ENCODE measurements at places on chromosomes 3 and 15. TPM values are rescaled to one million over a fixed set of nuclear protein-coding genes. Genes with fewer than 3 reads are reported as not detected.

- no peak for DNase-seq
- no peaks in the 10 kb centered on the region for H3K36me3 ChIP-seq
- H3K27me3 ChIP-seq, result no peaks in the 10 kb centered on the region
- no peak overlapping the region for H3K4me3 ChIP-seq
- peaks cover 6% of the 10 kb centered on the region for H3K4me1 ChIP-seq
- H3K27ac ChIP-seq, result no peak overlapping the region
Measured at GRCh38 chr3:160735826-160736225, 20.2 kb upstream of the PPM1L start.

DNA sequence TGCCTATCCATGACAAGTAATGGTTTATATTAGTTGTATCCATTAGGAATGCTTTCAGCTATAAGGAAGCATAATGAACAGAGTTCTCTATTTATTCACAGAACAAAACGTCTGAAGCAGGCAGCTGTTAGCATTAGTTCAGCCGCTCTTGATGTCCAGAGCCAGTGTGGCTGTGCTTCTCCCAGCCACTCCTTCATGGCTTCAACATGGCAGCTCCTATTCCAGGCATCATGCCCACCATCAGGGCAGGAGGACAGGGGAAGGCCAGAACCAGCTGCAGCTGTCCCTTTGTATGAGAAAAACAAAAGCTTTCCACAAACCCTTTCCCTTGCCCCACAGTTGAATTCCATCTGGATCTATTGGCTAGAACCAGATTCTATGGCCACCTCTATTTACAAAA is 12.9 kb upstream of the SNRK start:
- H3K27ac ChIP-seq, result no peak overlapping the region
- no peaks in the 10 kb centered on the region for H3K36me3 ChIP-seq
- H3K4me3 ChIP-seq, result no peak overlapping the region
- no peaks in the 10 kb centered on the region for H3K27me3 ChIP-seq

DNA sequence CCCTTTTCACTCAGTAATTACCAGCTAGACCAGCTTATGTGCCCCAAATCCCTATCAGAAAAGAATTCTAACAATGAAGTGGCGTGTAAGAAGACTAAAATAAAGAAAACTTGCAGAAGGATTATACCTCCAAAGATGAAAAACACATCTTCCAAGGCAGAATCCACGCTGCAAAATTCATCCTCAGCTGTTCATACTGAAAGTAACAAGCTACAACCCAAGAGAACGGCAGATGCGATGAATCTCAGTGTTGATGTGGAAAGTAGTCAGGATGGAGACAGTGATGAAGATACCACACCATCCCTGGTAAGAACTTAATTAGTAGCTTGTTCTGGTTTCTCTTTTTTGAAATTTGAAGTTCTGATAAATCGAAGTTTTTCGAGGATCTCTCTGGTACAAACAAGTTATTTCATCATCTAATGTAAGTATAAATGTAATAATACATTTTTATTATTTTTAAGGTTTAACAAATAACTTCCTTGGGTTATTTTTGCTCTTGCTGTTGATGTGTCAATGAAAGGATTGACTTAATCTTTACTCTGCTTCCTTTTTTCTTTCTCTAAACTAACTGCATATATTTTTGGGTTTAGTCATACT is 1.4 kb downstream of the WDR76 start:
- H3K4me3 ChIP-seq, result no peak overlapping the region
- H3K36me3 ChIP-seq, result no peaks in the 10 kb centered on the region
- peaks cover 7% of the 10 kb centered on the region for H3K4me1 ChIP-seq
- DNase-seq, result no peak

DNA sequence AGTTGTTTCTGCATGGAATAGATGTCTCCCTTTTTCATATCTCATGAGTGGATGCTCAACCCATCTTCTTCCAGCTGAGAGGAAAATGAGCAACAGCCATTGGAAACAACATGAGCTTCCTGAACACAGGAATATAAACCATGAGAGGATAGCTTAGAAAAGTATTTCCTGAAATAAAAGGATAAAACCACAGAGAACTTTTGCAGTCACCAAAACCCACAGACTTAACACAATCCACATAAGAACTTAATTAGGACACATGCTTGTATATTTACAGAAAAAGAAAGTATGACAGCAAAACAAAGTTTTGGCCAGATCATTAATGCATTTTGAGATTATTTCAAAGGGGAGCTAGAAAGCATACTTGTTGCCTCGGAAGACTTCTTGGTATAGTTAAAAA is 180.5 kb upstream of the RASGRP1 start:
- no peak overlapping the region for H3K4me3 ChIP-seq
- H3K4me1 ChIP-seq, result no peaks in the 10 kb centered on the region
- DNase-seq, result no peak
- no peaks in the 10 kb centered on the region for H3K36me3 ChIP-seq

TM6SF1 gene
- polyA plus RNA-seq, result 0.65 TPM

- no peak overlapping the region for H3K27ac ChIP-seq
- no peak overlapping the region for H3K4me3 ChIP-seq
- no peaks in the 10 kb centered on the region for H3K27me3 ChIP-seq
Measured at GRCh38 chr15:40706121-40706520, 11.1 kb downstream of the RAD51 start.

- no peak overlapping the region for H3K27ac ChIP-seq
- H3K27me3 ChIP-seq, result no peaks in the 10 kb centered on the region
- no peaks in the 10 kb centered on the region for H3K36me3 ChIP-seq
Measured at GRCh38 chr3:54771050-54771449, 156.8 kb downstream of the LRTM1 start.

GLT8D1 gene
- polyA plus RNA-seq, result 53.2 TPM

GRCh38 chr3:165683947-165684346 is 153.3 kb downstream of the BCHE start:
- H3K4me1 ChIP-seq, result peaks cover 7% of the 10 kb centered on the region
- peak overlapping the region; percentile 36 for H3K4me3 ChIP-seq
- no peak overlapping the region for H3K27ac ChIP-seq
- DNase-seq, result no peak

DNA sequence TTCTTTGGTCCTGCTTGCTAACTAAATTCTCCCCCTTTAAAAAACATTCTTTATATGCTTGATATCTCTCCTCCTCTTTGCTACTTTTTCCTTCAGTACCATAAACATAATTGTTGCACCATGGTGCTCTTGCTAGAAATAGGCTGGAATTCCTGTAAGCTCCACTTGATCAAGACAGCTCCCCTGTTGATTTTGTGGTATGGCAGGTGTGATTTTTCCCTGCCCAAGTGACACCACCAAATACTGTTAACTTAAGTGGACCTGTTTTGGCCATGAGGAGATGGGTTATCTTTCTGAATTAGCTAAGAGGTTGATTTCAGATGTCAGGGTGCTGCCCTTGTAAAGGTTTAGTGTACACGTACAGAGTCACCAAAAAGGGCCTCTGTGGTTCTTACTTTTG is 205.3 kb downstream of the CDIN1 start:
- H3K27me3 ChIP-seq, result no peaks in the 10 kb centered on the region
- DNase-seq, result no peak
- peaks cover 1% of the 10 kb centered on the region for H3K4me1 ChIP-seq
- H3K4me3 ChIP-seq, result no peak overlapping the region
- H3K27ac ChIP-seq, result no peak overlapping the region
- H3K36me3 ChIP-seq, result no peaks in the 10 kb centered on the region

DNA sequence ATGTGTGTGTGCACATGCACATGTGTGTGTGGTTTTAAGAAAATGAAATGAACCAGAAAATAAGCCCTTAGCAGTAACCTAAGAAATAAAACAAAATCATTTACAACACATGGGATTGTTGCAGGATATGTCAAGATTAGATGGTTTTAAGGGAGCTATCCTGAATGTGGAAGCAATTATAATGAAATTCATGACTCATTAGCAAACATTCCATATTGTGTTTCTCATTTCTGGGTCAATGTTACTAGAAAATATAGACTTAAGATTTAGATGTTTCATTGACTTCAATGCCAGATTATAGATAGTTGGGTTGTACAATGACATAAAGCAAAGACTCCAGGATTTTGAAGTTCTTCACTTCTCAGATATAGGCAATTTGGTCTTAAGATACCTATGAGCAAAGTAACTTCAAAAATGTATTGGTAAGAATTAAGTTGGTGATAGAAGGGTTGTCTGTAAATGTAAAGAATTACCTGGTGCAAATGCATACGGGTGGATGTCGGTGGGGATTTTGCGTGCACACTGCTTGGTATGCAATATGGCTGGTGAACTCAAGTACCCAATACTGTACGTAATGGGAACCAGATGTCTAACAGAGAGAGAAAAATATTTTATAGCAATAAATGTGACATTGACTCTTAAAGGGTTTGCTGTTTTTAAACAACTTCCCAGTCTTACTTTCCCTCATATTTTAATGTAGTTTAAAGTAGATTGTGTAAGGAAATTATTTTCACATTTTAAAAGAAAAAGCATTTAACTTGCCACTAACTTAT is 53.9 kb upstream of the NR2F2 start:
- DNase-seq, result no peak
- H3K36me3 ChIP-seq, result no peaks in the 10 kb centered on the region
- H3K27ac ChIP-seq, result no peak overlapping the region
- no peak overlapping the region for H3K4me3 ChIP-seq

GPR149 gene
- polyA plus RNA-seq, result not detected

- no peaks in the 10 kb centered on the region for H3K4me1 ChIP-seq
- no peak overlapping the region for H3K27ac ChIP-seq
- H3K4me3 ChIP-seq, result no peak overlapping the region
- no peak for DNase-seq
- H3K27me3 ChIP-seq, result no peaks in the 10 kb centered on the region
- H3K36me3 ChIP-seq, result no peaks in the 10 kb centered on the region
Measured at GRCh38 chr3:127835993-127836882, 13.9 kb upstream of the MGLL start.

DNA sequence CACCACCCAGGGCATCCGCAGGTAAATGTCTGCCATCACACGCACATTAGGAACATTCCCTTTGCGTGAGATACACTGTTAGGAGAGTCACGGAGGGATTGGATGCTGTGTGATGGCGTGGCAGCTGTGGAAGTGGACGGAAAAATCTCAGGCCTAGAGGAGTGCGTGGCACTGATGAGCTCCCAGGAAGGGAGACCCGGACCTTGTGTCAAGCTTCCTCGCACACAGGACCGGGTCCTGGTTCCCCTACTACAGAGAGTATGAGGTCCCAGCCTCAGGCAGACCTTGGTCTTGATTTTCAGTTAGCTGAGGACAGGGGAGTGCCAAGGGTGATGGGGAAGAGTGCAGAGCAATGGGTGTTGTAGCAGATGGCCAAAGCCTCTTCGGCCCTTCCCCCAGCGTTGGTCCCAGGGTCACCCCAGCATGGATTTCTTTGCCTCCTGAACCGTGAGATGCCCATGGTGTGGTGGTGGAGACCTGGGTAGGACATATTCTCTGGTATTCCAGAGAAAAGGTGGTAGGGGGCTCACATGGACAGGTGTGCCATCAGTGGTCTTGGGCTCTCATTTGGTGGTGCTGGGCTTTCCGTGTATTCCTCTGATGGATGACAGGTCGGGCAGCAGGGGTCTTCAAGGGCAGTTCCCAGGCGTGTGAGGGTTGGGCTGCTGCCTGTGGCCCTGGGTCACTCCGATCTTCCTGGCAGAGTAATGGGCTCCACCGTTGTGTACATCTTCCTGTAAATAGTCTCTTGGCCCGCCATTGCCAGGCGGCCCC is 105.1 kb downstream of the SNRPN start:
- no peaks in the 10 kb centered on the region for H3K4me1 ChIP-seq
- peak; percentile 24 for DNase-seq
- peaks cover 92% of the 10 kb centered on the region for H3K36me3 ChIP-seq
- H3K27ac ChIP-seq, result no peak overlapping the region

- H3K27me3 ChIP-seq, result no peaks in the 10 kb centered on the region
- H3K4me1 ChIP-seq, result no peaks in the 10 kb centered on the region
- H3K36me3 ChIP-seq, result no peaks in the 10 kb centered on the region
- DNase-seq, result no peak
- no peak overlapping the region for H3K4me3 ChIP-seq
- H3K27ac ChIP-seq, result no peak overlapping the region
Measured at GRCh38 chr3:83248454-83248853, 1487.0 kb upstream of the GBE1 start.

GP9 gene
- 0.16 TPM for polyA plus RNA-seq

DNA sequence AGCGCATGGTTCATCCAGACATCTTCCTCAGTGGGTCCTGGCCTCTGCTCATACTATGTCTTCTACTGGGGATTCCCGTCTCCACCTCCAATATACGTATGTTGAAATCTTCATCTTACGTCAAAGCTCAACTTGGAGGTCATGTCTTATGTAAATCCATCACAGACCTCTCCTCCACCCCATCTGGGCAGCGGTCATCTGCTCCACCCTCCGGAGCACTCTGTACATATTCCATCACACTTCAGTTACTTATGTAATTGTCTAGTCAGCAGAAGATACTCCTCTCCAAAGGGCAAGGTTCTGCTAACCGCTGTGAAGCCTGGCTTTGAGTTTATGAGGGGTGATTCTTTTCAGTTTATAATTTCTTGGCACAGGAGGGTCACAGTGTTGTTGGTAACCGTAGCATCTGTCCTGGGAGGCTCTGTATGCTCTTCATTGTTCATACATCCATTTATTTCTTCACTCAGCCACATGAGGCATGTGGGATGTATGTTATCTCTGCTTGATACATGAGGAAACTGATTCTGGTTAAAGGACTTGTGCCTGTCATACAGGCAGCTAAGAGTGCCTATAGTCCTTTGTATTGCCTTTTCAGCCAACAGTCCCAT is 22.1 kb downstream of the MAP2K1 start:
- no peak for DNase-seq
- peaks cover 29% of the 10 kb centered on the region for H3K4me1 ChIP-seq
- no peaks in the 10 kb centered on the region for H3K36me3 ChIP-seq
- no peak overlapping the region for H3K27ac ChIP-seq
- H3K27me3 ChIP-seq, result no peaks in the 10 kb centered on the region

PLD1 gene
- polyA plus RNA-seq, result 10.5 TPM

DNA sequence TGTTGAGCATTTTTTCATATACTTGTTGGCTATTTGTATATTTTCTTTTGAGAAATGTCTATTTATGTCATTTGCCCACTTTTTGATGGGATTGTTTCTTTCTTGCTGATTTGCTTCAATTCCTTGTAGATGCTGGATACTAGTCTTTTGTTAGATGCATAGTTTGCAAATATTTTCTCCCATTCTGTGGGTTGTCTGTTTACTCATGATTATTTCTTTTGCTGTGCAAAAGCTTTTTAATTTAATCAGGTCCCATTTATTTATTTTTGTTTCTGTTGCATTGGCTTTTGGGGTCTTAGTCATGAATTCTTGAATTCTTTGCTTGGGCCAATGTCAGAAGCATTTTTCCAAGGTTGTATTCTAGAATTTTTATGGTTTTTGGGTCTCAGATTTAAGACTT is 251.7 kb downstream of the WNT5A start:
- H3K27me3 ChIP-seq, result no peaks in the 10 kb centered on the region
- H3K27ac ChIP-seq, result no peak overlapping the region
- no peaks in the 10 kb centered on the region for H3K4me1 ChIP-seq
- DNase-seq, result no peak
- no peak overlapping the region for H3K4me3 ChIP-seq
- no peaks in the 10 kb centered on the region for H3K36me3 ChIP-seq

DNA sequence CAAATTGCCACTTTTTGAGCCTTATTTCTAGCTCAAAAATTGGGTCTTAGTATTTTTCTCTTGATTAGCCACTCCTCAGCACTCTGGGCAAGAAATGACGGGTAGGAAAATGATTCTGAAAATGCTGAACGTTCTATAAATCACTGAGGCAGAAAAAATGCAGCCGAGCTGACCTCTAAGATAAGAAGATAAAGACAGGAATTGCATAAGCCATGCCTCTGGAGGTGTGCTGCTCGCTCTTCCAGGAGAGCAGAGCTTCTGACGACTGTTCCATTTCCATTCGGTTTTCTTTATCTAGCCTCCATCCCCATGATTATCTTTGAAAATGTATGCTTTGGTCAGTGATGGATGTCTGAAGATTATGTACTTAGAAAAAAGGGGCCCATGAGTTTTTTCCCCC is 558.8 kb upstream of the ADAMTS9 start:
- no peaks in the 10 kb centered on the region for H3K4me1 ChIP-seq
- no peaks in the 10 kb centered on the region for H3K36me3 ChIP-seq
- no peak overlapping the region for H3K4me3 ChIP-seq
- H3K27me3 ChIP-seq, result no peaks in the 10 kb centered on the region
- DNase-seq, result no peak
